ENCODE measurements at places on chromosomes 12 and 14. TPM values are rescaled to one million over a fixed set of nuclear protein-coding genes. Genes with fewer than 3 reads are reported as not detected.

- DNase-seq, result no peak
Observed at GRCh38 chr14:69501423-69501838, 16.9 kb downstream of the PLEKHD1 start.

GRCh38 chr12:114701104-114701414 lies 17.1 kb upstream of the TBX3 start:
- DNase-seq, result no peak

GRCh38 chr14:55188686-55189295 lies 2.6 kb downstream of the DLGAP5 start:
- no peak for DNase-seq

GRCh38 chr12:5900533-5901205 lies 44.4 kb downstream of the ANO2 start:
- DNase-seq, result no peak

DNA sequence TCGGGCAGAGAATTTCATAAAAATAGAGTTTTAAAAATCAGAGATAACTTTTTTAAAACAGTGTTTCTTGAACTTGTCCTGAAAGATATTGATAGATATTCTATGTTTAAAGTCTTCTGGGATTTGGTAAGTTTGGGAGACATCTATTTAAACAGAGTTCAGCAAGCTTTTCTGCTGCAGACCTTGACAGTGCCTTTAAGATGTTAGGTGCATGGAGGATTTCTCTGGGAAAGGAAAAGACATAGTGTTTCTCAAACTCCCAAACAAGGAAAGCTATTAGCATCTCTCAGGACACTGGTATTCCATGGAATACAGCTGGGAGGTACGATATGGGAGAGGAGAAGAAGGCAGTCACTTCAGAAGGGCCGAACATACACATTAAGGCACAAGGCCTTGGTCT lies 97.8 kb downstream of the RBM19 start:
- no peak for DNase-seq

DNA sequence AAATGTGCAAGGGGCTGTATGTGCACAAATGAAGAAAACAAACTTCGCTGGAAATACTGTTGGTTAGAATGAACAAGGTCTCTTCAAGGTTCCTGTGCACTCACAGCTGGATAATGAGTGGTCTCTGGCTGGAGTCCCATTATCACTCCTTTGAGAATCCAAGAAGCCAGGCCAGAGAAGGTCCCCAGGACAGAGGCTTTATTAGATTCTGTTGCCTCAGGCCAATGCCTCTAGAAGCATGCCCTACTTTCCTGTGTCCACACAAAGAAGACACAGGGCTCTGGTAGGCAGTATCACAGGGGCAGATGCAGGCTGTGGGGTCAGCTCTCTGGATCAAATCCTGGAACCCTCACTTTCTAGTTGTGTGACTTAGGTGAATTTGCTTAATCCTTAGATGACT lies 384.7 kb downstream of the GRIN2B start:
- no peak for DNase-seq

DNA sequence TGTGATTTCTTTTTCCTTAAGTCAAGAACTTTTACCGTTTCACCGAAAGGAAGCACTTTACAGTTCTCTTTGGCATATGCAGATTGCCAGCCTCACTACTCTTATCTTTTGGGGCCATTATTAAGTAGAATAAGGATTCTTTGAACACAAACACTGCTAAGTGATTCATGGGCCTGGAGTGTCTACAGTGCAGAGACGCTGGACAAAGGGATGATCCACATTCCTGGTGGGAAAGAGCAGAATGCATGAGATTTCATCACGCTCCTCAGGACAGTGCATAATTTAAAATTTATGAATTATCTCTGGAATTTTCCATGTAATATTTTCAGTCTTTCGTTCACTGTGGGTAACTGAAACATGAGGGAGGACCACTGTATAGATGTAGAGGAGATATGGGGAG lies 90.2 kb downstream of the TTLL5 start:
- DNase-seq, result no peak

GRCh38 chr12:45305907-45306306 lies 90.0 kb downstream of the ANO6 start:
- no peak for DNase-seq

GRCh38 chr12:67471810-67472209 lies 176.7 kb upstream of the DYRK2 start:
- DNase-seq, result no peak

DNA sequence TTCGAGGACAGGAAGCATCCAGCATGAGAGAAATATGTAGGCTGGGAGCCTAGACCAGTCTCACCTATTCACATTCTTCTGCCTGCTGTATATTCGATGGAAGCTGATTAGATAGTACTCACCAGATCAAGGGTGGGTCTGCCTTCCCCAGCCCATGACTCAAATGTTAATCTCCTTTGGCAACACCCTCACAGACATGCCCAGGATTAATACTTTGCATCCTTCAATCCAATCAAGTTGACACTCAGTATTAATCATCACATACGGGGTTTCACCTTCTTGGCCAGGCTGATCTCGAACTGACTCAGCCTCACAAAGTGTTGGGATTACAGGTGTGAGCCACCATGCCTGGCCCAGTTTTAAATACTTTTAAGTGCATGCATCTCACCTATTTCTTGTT lies 30.5 kb upstream of the SLC10A1 start:
- no peak for DNase-seq

DNA sequence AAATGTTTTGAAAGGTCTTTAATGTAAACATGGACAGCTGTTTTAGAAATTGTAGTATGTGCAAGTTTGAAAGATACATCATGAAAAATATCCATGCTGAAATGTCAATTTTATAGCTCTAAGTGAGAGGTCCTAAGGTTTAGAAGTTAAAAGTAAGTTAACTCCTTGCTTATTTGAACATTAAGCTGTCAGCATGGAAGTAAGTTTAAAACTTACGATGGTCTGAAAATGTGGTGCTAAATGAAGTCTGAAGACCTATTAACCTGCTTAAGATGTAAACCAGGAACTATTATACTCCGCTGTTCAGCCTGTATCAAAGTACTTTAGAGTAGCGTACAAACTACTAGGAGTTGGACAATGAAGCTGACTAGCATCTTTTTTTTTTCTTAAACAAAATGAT lies 1082.4 kb downstream of the TMTC2 start:
- no peak for DNase-seq

GRCh38 chr14:99899578-99900178 lies 106.5 kb downstream of the EML1 start:
- no peak for DNase-seq

DNA sequence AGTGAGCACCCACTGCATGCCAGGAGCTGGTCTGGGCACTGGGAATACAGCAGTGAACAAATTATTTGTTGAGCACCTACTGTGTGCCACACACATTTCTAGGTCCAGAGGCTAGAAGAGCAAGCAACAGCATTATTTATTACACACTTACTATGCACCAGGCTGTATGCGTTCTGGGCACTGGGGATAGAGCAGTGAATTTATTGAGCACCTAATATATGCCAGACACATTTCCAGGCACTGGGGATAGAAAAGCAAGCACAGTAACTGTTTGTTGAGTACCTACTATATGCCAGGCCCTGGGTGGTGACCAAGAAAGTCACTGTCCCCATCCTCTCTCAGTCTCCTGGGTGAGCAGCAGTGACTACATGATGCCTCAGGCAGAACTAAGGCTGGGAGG lies 107.5 kb upstream of the NCOR2 start:
- DNase-seq, result no peak

- DNase-seq, result no peak
Observed at GRCh38 chr12:21678959-21679358, 21.3 kb upstream of the LDHB start.

- DNase-seq, result no peak
Observed at GRCh38 chr12:113500782-113501311, 29.2 kb upstream of the LHX5 start.

GRCh38 chr12:5447320-5447719 lies 15.4 kb downstream of the NTF3 start:
- DNase-seq, result no peak

DNA sequence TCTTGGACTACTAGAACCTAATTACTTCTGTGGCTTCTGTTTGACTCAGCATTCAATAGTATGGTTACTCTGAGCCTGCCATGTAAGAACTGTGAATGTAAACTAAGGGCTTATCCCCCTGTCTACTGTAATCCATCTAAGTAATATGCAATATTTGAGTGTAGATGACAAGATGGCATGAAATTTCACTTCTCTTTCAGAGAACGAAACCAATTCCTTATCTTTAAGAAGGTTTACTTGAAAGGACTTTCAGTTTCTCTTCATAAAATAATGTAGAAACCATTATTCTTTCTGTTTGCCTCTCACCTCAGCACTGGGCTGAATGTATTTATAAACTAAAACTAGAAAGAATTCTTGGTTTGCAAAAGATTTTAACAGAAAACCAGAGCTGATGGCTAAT lies 60.4 kb upstream of the ARID2 start:
- DNase-seq, result no peak

- no peak for DNase-seq
Observed at GRCh38 chr12:14970473-14970872, 2.4 kb upstream of the PDE6H start.

GRCh38 chr14:22149058-22149457 lies 440.0 kb downstream of the DAD1 start:
- DNase-seq, result no peak

DNA sequence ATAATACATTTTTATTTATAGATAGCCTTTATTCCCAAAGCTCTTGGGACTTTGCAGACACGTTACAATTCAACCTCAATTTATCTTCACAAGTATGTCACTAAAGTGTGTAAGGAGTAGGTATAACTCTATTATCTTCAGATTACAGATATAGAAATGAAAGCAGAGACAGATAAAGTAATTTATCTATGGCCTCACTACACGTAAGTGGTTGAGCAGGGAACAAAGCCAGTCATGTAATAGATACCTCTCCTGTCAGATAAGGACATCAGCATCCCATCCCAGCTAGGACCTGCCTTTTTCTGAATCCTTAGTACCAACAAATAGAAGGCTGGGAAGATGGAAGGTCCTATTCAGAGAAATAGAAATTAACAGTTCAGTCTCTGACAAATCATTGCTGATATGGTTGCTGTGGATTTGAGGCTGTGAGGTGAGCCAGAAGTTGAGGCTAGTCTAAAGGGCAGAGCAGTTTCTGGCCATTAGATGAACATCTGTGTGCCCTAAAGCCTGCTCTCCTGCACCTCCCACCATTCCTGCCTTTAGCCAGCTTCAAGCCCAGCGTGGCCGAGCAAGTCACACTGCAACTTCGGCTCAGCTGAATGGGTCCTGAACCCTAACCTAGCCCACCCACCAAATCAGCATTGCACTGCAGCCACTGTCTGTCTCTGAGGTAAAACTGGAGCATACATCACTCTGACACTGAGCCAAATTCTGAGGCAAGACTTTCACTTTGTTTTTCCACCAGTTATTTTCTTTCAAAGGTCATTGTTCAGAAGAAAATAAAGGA lies 71.1 kb upstream of the PLEKHA5 start:
- no peak for DNase-seq

DNA sequence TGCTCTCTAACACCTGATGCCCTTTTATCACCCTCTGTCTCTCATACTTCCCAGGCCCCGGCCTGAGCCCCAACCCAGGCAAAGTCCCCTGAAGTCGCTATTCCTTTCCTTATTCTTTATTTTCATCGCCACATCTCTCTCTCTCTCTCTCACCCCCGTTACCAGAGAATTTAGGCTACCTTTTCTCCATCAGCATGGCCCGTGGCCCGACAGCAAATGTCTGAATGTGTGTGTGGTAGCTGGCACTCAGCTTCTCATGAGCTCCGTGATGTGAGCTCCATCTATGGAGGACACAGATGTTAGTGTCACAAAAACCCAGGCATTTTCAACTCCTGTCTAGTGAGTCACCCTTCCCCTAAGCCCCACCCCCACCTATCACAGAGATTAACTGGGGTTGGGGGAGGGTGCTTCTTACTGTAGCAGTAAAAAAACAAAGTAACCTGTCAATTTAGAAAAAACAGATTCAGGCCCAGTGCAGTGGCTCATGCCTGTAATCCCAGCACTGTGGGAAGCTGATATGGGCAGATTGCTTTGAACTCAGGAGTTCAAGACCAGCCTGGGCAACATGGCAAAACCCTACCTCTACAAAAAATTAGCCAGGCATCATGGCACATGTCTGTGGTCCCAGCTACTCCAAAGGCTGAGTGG lies 53.8 kb downstream of the VCPKMT start:
- no peak for DNase-seq

DNA sequence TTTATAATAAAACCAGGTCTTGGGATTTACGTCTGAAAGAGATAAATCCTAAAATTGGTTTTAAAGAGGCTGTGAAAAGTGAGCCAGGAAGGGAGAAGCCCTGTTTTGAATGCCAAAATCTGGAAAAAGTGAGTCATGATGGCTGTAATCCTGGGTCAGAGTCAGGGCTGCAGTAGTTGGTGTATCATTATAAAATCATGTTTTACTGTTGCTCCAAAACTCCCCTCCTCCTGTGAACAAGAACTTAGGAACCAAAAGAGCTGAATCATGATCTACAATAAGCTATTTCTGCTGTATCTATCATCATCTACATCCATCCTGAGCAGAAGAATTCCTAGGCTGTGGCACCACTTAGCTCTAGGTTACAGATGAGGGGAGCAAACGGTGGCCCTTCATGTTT lies 79.3 kb downstream of the LMO3 start:
- no peak for DNase-seq

DNA sequence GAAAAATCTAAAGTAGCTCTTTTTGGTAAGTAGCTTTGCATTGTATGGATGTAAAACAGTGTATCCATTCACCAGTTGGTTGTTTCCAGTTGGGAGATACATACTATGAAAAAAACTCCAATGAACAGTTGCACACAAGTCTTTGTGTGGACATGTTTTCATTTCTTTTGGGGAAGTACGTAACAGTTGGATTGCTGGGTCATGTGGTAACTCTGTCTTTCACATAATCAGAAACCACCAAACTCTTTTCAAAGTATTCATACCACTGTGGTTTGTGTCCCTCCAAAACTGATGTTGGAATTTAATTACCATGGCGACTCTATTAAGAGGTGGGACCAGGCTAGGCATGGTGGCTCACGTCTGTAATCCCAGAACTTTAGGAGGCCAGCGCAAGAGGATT lies 58.9 kb upstream of the RESF1 start:
- no peak for DNase-seq

- no peak for DNase-seq
Observed at GRCh38 chr12:65334521-65334920, 56.0 kb downstream of the MSRB3 start.

PLCZ1 gene
- total RNA-seq, result not detected

SLC25A21 gene
- 3.1 TPM for total RNA-seq

CCDC197 gene
- not detected for total RNA-seq

OR4E2 gene
- not detected for total RNA-seq

FOXG1 gene
- total RNA-seq, result 1.2 TPM

PTPRB gene
- 0.55 TPM for total RNA-seq

C12orf50 gene
- 0.10 TPM for total RNA-seq

SLC7A7 gene
- 7.7 TPM for total RNA-seq

TRMT5 gene
- total RNA-seq, result 15.0 TPM

ITGA7 gene
- 23.6 TPM for total RNA-seq

P2RX7 gene
- not detected for total RNA-seq

SLC24A4 gene
- total RNA-seq, result not detected

TTC7B gene
- total RNA-seq, result 47.0 TPM

MYF5 gene
- not detected for total RNA-seq

PTPRR gene
- 0.38 TPM for total RNA-seq

TAS2R14 gene
- 6.1 TPM for total RNA-seq

CDH24 gene
- total RNA-seq, result 23.7 TPM

SERPINA4 gene
- 5.9 TPM for total RNA-seq

Measured in progenitor cell of endocrine pancreas (in vitro differentiated cells).